ENCODE measurements at places on chromosomes 3 and 15.
A peak's percentile ranks its signal among the peaks of the same experiment; 100 is the strongest.

GRCh38 chr3:3015185-3016089, 94.7 kb downstream of the IL5RA start:
- DNase-seq: no peak

GRCh38 chr15:52183562-52184173, 7.5 kb downstream of the GNB5 start:
- DNase-seq: no peak

- no peak for DNase-seq
Measured at GRCh38 chr3:189978753-189979152, 141.9 kb downstream of the P3H2 start.

GRCh38 chr3:184156522-184156955, 1.4 kb downstream of the DVL3 start:
- DNase-seq: peak; percentile 36

DNA sequence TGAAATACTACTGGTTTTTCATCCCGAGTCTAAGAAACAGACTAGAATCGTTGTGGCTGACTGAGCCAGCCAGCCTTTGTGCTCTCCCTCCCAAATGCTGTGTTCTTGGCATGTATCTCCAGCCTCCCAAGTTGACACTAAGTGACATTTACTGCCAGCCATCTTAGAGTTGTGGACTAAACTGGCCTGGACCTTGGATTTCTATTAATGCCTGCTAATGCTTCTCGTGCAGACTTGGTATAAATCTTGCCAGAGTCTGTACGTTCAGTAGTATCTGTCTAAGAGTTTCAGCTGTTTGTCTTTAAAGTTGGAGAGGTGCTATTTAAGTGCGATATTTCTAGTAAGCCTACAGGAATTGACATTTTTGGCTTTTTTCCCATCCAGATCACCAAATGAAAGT, 166.6 kb upstream of the BHLHE40 start:
- no peak for DNase-seq

DNA sequence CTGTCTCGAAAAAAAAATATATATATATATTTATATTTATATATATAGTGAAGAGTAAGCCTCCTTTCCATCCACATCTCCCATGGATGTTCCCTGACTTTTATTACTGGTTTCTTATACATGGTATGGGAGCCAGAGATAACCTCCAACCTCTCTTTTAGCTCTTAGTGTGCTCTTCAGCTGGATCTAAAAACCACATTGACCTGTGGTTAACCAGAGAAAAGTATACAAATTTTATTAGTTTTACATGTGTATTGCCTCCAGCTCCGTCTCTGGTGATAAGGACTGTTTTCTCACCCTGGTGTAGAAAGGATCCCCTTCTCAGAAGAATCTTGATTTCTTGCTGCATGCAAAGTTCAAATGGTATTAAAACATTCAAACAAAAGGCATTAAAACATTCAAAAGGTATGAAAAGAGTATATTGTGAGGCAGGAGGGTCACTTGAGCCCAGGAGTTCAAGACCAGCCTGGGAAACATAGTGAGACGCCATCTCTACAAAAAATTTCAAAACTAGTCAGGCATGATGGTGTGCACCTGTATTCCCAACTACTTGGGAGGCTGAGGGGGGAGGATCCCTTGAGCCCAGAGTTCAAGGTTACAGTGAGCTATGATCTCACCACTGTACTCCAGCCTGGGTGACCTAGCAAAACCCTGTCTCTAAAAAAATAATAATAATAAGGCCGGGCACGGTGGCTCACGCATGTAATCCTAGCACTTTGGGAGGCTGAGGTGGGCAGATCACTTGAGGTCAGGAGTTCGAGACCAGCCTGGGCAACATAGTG, 13.5 kb upstream of the TTBK2 start:
- no peak for DNase-seq

GRCh38 chr3:132034097-132034485, 723 bp downstream of the CPNE4 start:
- no peak for DNase-seq

- DNase-seq: no peak
Measured at GRCh38 chr3:39209329-39209970, 17.1 kb upstream of the XIRP1 start.

DNA sequence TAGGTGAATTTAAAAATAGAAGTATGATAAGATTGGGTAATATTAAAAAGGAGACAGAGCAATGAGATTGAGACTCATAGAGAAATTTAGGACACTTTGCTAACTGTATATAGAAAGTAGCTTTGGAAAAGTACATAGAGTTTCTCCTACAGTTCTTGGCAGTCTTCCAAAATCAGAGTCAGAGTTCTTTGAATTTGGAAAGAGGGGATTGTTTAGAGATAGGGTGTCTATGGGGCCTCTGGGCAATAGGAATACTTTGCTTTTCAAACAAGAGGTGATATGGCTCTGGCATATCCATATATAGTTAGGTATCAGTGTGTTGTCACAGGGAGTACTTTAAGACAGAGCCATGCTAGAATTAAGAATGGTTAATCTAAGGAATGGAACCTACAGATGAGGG, 477.1 kb upstream of the KCNMB2 start:
- no peak for DNase-seq

GRCh38 chr3:195897853-195898415, 10.4 kb downstream of the TNK2 start:
- DNase-seq: no peak

DNA sequence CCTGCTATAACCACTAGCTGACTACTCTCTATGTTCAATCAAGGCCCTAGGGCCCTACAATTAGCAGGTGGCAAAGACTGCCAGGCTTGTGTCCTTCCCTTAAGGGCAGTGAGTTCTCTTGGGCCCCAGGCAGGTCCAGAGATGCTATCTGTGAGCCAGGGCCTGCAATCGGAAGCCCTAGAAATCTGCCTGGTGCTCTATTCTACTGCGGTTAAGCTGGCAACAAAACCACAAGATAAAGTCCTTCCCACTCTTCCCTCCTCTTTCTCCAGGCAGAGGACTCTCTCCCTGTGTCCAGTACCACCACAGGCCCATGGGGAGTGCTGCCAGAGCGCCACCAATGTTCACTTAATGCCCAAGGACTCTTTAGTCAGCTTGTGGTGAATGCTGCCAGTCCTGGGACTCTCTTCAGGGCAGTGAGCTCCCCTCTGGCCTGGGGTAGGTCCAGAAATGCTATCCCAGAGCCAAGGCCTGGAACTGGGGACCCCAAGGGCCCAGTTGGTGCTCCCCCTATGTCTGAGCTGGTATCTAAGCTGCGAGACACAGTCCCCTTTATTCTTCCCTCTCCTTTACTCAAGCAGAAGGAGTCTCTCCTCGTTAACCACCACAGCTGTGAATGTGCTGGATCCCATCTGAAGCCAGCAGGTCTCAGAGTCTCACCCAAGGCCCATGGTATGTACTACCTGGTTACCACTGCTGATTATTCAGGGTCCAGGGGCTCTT, 34.7 kb downstream of the XXYLT1 start:
- no peak for DNase-seq

DNA sequence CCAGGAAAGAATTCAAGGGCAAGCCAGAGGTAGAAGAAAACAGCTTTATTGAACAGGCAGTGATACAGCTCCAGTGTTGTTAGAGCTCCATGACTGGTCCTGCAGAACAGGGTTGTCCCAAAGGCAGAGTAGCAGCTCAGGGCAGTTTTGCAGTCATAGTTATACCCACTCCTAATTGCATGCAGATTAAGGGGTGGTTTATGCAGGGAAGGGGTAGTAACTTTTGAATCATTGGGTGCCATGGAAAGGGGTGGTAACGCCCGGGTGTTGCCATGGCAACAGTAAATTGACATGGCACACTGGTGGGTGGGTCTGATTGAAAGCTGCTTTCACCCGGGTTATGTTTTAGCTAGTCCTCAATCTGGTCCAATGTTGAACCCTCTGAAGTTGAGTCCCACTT, 9.7 kb upstream of the RAB6B start:
- no peak for DNase-seq

DNA sequence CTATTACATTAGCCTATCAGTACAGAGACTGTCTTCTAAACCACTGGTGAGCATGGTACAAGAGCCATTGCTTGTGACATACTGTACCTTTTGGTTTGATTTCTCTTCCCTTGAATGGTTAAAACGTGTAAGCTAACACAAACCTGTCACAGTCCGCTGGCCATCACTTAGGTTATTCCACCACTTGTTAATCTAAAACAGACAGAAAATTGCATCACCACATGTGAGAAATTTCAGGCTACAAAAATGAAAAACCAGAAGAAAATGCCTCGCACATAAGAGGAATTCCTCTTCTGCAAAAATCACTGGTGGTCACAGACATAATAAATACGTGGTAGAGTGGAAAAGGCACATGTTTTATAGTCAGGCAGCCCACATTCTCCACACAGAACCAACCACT, 22.1 kb downstream of the PARL start:
- DNase-seq: no peak

DNA sequence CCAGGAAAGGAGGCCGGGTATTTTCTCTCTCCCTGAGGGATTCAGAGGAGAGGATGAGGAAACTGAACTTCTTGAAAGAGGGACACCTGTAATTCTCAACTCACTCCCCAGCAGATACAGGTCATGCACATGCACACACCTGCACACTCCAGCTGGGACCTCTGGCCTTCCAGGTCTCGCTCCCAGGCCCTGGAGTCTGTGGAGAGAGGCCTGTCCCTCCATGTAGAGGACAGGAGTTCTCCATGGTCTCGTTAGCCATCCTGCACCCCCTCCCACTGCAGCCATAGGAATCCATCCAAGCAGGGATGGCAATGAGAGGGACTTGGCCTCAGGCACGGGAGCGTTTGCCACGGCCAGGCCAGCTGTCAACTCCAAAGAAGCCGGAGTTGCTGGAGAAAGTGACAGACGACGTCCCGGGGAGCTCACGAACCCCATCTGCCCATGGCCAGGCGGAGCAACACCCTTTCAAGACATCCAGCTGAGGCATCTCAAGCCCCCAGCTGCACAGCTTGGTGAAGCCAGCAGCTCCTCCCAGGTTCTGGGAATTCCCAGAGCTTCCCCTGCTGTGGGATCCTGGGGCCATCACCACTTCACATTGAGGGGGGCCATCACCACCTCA, 223.3 kb downstream of the UACA start:
- DNase-seq: no peak

DNA sequence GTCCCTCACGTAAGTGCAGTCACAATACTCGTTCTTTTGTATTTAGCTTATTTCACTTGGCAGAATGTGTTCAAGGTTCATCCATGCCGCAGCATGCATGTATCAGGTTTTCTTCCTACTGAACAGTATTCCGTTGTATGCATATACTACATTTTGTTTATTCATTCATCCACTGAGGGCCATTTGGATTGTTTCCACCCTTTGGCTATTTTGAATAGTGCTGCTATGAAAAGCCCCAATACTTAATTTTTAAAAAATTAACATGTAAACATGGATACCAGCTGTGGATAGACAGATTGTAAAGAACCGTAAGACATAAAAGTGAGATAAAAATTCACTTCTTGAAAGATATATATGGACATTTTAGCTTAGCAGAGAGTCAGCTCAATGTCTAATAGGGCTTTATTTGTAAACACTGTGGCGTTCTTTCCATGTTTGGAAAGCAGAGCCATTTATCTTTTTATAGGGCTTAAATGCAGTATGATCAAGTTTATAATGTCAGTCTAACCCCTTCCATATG, 115.9 kb downstream of the VPS8 start:
- DNase-seq: no peak

DNA sequence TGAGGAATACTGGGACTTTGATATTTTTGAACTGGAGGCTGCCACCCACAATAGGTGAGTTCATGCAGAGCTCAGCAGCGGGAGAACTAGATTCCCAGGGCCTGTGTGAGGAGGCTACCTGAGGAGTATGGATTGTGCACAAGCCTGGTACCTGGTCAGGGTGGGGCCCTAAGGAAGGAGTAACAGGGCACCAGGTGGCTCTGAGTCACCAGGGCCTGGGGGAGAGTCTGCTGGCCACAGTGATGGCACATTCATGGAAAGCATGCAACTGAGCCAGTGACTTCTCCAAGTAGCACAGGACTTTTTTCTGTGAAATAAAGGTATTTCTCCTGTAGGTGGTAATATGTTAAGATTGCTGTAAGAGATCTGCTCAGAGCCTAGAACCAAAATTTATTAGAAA, 134.4 kb downstream of the PDE8A start:
- no peak for DNase-seq

- DNase-seq: peak; percentile 60
Measured at GRCh38 chr3:136751316-136752171, 634 bp downstream of the STAG1 start.

GRCh38 chr3:192367616-192368015, 359.7 kb downstream of the FGF12 start:
- DNase-seq: no peak

GRCh38 chr15:89171136-89172072, 50.0 kb downstream of the RLBP1 start:
- DNase-seq: no peak

- no peak for DNase-seq
Measured at GRCh38 chr3:48411041-48411588, 18.8 kb downstream of the PLXNB1 start.

- DNase-seq: no peak
Measured at GRCh38 chr3:125025642-125026041, 30.2 kb downstream of the HEG1 start.

- DNase-seq: no peak
Measured at GRCh38 chr3:127445581-127446343, 144.8 kb downstream of the TPRA1 start.

- no peak for DNase-seq
Measured at GRCh38 chr3:124295362-124295761, 303.4 kb upstream of the ROPN1 start.

GRCh38 chr15:95174301-95175259, 943.2 kb downstream of the MCTP2 start:
- DNase-seq: peak; percentile 13

DNA sequence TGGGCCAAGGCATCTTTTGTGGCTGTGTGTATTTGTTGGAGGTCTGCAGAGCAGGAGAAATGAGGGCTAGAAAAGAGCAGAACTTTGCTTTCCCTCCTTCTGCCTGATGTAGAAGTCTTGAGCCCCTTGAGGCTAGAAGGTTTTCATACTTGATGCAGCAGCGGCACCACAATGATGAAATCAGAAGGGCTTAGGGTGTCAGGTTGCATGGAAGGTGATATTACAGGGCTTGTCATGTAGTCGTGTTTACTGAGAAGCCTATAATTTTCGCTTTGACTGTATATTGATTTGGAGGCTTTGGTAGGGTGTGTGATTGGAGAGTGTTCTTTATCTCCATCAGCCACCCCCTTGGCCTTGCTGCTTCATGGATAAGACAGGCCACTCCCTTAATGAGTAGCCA, 339.8 kb downstream of the THSD4 start:
- no peak for DNase-seq

- no peak for DNase-seq
Measured at GRCh38 chr3:126515066-126515706, 2.4 kb downstream of the UROC1 start.

Measured in skeletal muscle cell (primary cell).